ENCODE measurements at places on chromosomes 6 and 20. TPM values are rescaled to one million over a fixed set of nuclear protein-coding genes. Genes with fewer than 3 reads are reported as not detected.

Gene GSTA3
- not detected for total RNA-seq

Gene GRM1
- total RNA-seq, result not detected

Gene TINAG
- total RNA-seq, result not detected

Gene PANK2
- 51.8 TPM for total RNA-seq

Gene RXRB
- total RNA-seq, result 21.7 TPM

Gene GDAP1L1
- not detected for total RNA-seq

Gene CYP39A1
- 0.13 TPM for total RNA-seq

Gene ZFP57
- not detected for total RNA-seq

Gene ECT2L
- not detected for total RNA-seq

Gene OR2B6
- total RNA-seq, result not detected

Gene DXO
- total RNA-seq, result 11.7 TPM

Gene C6orf163
- total RNA-seq, result 0.44 TPM

Gene OTOR
- total RNA-seq, result not detected

Gene RAD21L1
- total RNA-seq, result not detected

Gene XKR7
- 0.02 TPM for total RNA-seq

Gene ARFGAP1
- 79.4 TPM for total RNA-seq

Gene CCM2L
- total RNA-seq, result 0.41 TPM

Gene KHDC1L
- 0.32 TPM for total RNA-seq

Gene SLC22A7
- total RNA-seq, result not detected

Gene EIF2S2
- 144 TPM for total RNA-seq

Gene CRISP3
- not detected for total RNA-seq

Gene ADGRB3
- total RNA-seq, result not detected

Gene SMLR1
- total RNA-seq, result not detected
